ENCODE measurements at places on chromosomes 2 and 18.

DNA sequence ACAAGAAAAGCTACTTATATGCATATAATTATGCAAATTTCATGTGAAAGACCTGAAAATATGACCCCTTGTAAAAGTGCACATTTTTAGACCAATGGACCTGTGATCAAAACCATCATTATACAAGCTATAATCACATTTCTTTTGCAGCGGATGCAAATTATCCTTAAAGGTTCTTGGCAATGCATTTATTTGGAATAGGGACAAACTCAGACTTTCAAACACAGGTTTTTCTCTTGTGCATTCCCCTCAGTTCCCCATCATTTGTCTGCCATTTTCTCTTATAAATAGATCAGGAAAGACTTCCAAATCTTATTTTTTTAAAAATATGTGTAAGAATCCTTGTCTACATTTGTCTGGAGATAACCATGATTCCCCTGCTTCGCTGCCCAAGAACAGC lies 954.2 kb upstream of the NRXN1 start:
- H3K4me3 ChIP-seq, result no peak overlapping the region
- H3K4me1 ChIP-seq, result no peaks in the 10 kb centered on the region
- H3K27me3 ChIP-seq, result no peaks in the 10 kb centered on the region
- no peak overlapping the region for H3K27ac ChIP-seq
- no peak for DNase-seq

- DNase-seq, result no peak
- no peak overlapping the region for H3K27ac ChIP-seq
- no peaks in the 10 kb centered on the region for H3K27me3 ChIP-seq
- no peak overlapping the region for H3K4me3 ChIP-seq
These were observed 339.2 kb upstream of the HNRNPA3 start for GRCh38 chr2:176873403-176873802.

DNA sequence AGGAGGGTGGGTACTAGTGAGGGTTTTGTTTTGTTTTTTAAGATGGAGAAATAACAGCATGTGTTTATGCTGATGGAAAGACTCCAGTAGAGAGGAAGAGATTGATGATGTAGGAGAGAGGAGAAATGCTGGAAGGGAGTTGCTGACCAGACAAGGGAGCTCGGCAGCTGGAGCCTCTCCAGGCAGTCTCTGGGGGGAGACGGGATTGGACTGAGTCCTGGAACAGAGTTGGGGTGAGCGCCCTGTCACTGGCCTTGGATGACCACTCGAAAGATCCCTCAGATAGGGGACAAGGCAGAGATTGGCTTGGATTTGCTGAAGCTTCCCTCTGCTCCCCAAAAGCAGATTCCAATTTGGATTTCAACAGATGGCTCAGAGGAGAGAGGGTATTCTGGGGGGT lies 197.7 kb downstream of the NAPG start:
- H3K27ac ChIP-seq, result no peak overlapping the region
- no peak overlapping the region for H3K4me3 ChIP-seq
- H3K36me3 ChIP-seq, result no peaks in the 10 kb centered on the region
- peak; percentile 74 for DNase-seq

- peak; percentile 58 for DNase-seq
- no peaks in the 10 kb centered on the region for H3K36me3 ChIP-seq
- no peak overlapping the region for H3K4me3 ChIP-seq
These were observed 13.7 kb downstream of the COLEC11 start for GRCh38 chr2:3608373-3609278.

DNA sequence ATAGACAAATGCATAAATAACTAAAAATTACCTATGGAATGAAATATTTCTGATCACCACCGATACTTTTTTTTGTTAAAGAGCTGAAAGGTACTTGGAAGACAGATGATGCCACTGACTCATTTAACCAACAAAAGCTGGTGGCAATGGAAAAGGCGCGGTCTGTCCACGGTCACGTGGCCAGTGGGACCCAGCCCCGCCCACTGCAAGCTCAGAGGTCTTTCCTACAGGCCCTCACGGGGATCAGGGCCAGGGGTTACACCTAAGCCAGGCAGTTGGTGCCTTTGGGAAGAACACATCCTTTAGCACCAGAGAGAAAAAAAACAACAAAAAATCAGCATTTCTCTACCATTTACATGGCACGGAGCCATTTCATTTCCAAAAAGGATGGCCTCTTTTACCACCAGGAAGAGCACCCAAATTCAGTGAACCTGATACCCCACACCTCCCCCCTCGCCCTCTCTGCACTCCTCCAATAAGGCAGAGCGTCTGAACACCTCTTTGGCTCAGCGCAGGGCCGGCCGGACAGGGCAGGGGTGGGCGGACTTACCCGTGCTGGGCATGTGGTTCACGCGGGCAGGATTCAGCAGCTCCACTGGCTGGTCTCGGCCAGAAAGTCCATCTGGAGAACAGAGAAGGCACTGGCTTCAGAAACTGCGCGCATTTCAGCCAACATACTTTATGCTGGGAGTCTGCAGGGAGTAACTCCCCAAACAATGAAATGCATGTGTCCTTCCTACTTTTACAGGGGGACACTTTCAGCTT lies 164.6 kb downstream of the HDAC4 start:
- no peak overlapping the region for H3K4me3 ChIP-seq
- H3K27me3 ChIP-seq, result no peaks in the 10 kb centered on the region
- peak overlapping the region; percentile 11 for H3K27ac ChIP-seq

GRCh38 chr2:113829270-113829669 lies 60.6 kb upstream of the ACTR3 start:
- no peak overlapping the region for H3K4me3 ChIP-seq
- H3K36me3 ChIP-seq, result no peaks in the 10 kb centered on the region
- DNase-seq, result no peak
- no peak overlapping the region for H3K27ac ChIP-seq

DNA sequence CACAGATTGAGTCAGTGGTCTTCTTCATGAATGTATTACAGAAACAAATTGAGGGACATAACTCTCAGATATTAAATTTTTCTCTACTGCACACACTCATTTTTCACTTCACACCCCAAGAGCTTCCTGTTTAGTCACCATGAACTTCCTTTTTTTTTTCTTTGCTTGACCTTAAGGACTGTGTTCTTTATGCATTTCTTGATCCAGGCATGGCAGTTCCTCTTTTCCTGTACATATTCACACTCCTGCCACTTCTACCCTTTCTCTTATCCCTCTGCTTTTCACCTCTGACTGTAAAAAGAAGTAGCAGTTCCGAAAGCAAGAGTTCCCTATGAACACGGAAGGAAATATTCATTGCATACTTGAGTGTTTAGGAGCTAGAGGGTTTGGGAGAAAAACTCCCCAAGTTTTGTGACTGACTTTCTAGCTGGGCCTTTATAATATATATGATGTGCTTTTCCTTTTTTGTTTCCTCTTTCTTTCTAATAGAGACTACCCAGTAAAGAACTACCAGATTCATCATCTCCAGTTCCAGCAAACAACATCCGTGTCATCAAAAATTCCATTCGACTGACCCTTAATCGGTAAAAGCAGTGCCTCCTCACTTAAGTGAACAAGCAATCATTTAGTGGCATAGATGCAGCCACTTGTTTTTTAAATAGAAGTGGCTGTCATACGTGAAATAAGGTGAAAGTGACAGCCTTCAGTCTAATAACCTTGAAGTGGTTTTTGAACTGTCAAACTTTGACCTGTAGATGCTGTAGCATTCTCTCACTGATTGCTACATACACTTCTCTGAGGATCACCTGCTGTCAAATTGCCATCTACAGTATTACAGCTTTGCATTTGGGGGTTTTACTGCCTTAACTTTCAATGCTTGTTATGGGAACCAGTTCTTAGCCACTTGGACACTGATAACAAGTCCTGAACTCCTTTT lies 40.8 kb downstream of the PAPOLG start:
- no peak for DNase-seq
- H3K4me3 ChIP-seq, result no peak overlapping the region
- H3K27me3 ChIP-seq, result no peaks in the 10 kb centered on the region
- H3K36me3 ChIP-seq, result peaks cover 44% of the 10 kb centered on the region
- no peaks in the 10 kb centered on the region for H3K4me1 ChIP-seq

- no peaks in the 10 kb centered on the region for H3K27me3 ChIP-seq
- no peak overlapping the region for H3K27ac ChIP-seq
- H3K36me3 ChIP-seq, result no peaks in the 10 kb centered on the region
- no peak for DNase-seq
These were observed 149.6 kb downstream of the ESCO1 start for GRCh38 chr18:21450913-21451312.

- no peaks in the 10 kb centered on the region for H3K27me3 ChIP-seq
- H3K27ac ChIP-seq, result no peak overlapping the region
- H3K4me1 ChIP-seq, result no peaks in the 10 kb centered on the region
- H3K4me3 ChIP-seq, result no peak overlapping the region
These were observed 18.9 kb downstream of the CREG2 start for GRCh38 chr2:101368376-101368775.

DNA sequence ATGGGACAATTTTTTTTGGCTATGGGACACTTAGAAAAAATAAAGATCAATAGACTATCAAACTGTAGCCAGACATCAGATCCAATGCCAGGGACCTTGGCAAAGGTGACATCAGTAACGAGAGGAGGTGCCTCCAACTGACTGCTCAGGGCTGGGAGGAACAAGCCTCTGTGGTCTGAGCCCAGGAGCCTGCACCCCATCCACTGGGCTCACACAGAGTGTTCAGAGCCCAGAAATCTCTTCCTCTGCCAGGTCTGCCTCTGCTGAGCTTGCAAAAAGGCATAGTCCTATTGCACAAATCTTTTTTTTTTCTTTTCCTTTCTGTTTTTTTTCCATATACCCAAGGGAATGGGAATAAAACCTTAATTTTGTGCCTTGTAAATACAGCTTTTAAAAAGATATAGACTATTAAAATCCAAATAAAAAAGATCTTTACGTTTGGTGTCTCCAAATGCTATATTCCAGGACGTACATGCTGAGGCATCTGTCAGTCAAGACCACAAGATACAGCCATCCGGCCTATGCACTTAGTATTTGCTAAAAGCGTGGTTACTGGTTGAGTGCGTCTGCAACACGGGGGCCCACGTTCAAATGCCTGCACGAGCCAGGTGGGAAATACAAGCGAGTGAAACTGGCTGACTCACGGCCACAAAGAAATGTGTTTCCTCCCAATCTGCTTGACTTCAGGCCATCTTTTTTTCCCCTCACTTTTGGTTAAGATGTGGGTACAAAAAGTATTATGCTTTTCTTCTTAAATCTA lies 7.8 kb upstream of the ARHGAP25 start:
- no peak overlapping the region for H3K27ac ChIP-seq
- H3K4me1 ChIP-seq, result no peaks in the 10 kb centered on the region
- no peak overlapping the region for H3K4me3 ChIP-seq
